Neural progenitor cell (in vitro differentiated cells): ENCODE measurements at places on chromosomes 1 and 21. TPM values are rescaled to one million over a fixed set of nuclear protein-coding genes. Genes with fewer than 3 reads are reported as not detected.

ADCY10 gene
- not detected in 2 replicates for total RNA-seq

DNA sequence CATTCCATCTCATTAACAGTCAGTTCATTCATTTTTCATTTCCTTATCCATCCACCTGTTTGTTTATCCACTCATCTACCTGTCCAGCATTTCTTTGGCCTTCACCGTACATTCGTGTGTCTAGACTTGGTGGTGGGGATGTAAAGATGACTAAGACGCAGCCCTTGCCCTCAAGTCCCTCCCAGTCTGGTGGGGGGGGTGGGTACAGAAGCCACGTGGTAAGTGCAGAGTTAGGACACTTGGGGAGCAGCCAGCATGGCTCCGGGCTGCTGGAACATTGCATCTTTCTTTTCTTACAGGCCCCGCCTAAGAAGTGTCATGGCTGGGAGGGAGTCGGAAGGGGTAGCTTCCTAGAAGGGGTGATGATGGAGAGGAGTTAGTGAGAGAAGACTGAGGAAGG is 17.2 kb downstream of the KIF26B start:
- DNase-seq = no peak

DNA sequence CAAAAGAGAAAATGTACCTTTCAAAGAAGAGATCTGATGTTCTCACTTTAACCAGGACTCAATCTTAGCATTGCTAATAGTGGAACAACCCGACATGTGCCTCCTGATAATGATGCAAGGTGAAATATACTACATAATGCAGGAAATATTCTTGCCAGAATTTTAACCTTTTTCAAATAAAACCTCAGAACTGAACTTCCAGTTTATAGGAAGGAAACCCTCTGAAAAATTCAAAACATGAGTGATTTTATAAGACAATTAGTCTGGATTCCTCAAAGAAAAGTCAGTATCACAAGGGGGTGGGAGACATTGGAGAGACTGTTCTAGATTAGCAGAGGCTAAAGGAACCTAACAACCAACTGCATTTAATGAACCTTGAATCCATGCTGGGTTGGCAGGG is 18.1 kb downstream of the AHCYL1 start:
- DNase-seq = no peak

KCNK2 gene
- 0.50 and 1.1 TPM in 2 replicates for total RNA-seq

ATAD3C gene
- not detected in 2 replicates for total RNA-seq

DNA sequence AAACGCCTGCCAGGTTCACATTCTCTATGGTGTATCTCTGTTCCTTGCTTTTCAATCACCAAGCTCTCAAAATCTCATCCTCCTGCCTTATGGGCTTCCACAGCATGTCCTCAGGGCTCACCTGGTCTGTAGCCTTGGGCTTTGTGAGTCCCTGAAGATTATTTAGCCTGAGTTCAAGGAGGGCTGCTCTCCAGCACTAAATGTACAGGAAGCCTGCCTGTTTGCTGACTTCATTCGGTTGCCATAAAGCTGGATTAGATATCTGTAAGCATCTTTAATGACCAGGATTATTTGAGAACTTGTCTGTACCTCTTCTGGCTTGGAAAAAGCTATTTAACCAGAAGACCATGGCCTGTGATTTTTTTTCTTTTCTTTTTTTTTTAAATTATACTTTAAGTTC is 6.9 kb upstream of the REG4 start:
- no peak for DNase-seq

TCHH gene
- 0.03 and 0.07 TPM in 2 replicates for total RNA-seq

MMP23B gene
- 4.2 and 4.7 TPM in 2 replicates for total RNA-seq

CD5L gene
- not detected in 2 replicates for total RNA-seq

GRCh38 chr21:41596241-41596925 is 88.4 kb upstream of the TMPRSS2 start:
- no peak for DNase-seq

DNA sequence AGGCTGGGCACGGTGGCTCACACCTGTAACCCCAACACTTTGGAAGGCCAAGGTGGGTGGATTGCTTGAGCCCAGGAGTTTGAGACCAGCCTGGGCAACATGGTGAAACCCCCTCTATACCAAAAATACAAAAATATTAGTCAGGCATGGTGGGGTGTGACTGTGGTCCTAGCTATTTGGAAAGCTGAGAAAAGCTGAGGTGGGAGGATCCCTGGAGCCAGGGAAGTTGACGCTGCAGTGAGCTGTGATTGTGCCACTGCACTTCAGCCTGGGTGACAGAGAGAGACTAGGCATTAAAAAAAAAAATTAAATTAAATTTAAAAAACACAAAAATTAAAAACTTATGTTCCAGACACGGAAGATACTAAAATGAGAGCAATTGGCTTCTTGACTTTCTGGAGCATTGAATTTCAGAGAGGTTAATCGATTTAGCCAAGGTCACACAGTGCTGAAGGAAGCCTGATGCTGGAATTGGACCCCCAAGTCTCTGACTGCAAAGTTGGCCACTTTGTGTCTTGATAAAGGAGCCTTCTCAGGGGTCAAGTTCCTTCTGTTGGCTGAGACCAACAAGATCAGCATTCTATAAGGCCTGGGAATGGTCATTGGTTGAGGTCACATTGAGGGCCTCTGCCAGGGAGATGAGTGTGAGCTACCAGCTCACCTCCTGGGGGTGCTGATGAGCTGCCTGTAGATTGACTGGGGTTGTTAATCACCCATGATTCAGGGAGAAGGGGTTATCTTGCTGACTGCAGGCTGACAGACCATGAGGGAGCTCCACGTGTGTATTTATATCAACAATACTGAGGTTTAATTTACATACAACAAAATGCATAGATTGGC is 54.3 kb downstream of the RPS6KA1 start:
- DNase-seq = peak; percentile 38

DNA sequence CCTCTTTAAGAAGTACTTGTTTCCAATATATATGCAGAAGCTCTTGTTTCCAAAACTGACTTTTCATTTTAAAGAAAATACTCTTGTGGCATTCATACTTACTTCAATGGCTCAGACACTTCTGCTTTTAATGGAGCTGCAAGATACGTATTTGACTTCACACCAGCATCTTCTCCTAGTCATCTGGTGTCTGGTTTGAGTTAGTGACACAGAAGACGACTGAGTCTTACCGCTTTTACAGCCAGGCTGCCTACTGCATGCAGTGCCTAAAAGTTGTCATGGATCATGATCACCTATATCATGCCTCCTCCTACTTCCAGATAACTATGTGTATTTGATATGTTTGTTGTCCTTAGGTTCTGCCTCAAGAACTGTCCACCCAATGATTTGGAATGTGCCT is 185.9 kb downstream of the TPR start:
- no peak for DNase-seq

- DNase-seq = peak; percentile 94
Measured at GRCh38 chr1:85307987-85308832, 31.8 kb upstream of the BCL10 start.

- DNase-seq = no peak
Measured at GRCh38 chr1:100736324-100736723, 16.8 kb downstream of the VCAM1 start.

GRCh38 chr1:55005351-55006140 is 6.8 kb downstream of the BSND start:
- no peak for DNase-seq

GRCh38 chr1:67749263-67749843 is 64.4 kb downstream of the GADD45A start:
- DNase-seq = peak; percentile 28

- DNase-seq = peak; percentile 55
Measured at GRCh38 chr21:42467140-42467983, 28.7 kb downstream of the RSPH1 start.

DNA sequence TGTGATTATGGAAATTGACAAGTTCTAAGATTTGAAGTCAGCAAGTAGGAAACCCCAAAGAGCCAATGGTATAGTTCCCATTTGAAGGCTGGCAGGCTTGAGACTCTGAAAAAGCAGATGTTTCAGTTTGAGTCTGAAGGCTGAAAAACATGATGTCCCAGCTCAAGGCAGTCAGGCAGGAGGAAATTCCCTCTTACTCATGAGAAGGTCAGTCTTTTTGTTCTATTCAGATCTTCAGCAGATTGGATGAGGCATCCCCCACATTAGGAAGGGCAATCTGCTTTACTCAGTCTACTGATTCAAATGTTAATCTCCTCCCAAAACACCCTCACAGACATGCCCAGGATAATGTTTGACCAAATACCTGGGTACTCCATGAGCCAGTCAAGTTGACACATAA is 372.5 kb upstream of the ST6GALNAC5 start:
- DNase-seq = no peak

DNA sequence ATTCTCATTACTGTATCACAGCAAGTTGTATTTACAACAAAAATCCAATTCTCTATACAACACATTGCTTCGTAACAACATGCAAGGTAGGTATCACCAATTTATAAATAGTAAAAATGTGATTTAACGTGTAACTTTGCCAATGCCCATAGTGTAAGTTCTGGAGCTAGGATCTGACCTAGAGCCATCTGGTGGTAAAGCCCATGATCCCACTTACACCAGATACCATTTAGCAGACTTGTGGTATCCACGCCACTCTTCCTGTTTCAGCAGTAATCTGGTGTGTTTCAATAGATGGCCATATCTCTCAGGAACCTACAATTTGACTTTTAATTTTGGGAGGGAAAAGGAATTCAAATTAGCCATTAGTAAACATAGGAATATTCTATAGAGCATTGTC is 10.2 kb downstream of the SETSIP start:
- DNase-seq = no peak

- DNase-seq = no peak
Measured at GRCh38 chr1:206524739-206525364, 17.5 kb downstream of the RASSF5 start.

GBP7 gene
- total RNA-seq = not detected in 2 replicates

ATP6V1G3 gene
- not detected in 2 replicates for total RNA-seq

SMCP gene
- total RNA-seq = not detected in 2 replicates

DNA sequence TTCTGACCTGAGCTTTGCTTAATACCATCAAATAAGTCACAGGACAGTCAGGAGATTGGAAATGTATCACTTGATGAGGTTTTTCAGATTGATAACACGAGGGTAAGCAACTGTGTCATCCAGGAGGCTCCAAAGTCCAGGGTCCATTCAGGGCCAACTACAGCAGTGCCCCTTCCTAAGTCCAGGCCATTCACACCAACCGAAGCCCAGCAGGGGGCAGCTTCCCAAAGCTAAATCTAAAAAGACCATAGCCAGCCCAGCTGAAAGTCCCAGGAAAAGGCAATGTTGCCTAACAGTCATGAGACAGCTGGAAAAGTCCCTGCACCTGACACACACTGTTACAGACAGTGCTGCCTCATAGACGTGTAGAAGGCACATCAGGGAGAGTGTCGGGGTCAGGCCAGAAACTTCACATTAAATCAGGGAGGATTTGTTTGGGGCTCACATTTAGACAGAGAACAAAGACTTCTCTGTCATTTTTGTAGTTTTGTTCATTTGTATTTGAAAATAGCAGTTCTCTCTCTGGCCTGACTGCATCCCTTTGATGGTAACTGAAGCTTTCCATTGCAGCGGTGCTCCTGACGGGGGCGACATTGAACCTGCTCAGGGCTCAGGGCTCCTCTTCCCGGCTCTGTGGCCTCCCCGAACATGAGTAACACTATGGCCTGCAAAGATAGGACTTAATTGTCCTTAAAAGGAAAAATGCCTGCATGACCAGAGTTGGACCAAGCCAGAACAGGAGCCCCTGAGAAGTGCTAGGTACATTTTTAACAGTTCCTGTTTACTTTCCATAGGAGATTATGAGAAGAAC is 200.4 kb downstream of the NRIP1 start:
- DNase-seq = peak; percentile 69

- no peak for DNase-seq
Measured at GRCh38 chr1:2290171-2290578, 62.1 kb downstream of the SKI start.

S100A7A gene
- total RNA-seq = not detected in 2 replicates

CACNA1S gene
- total RNA-seq = 0.11 and 0.12 TPM in 2 replicates

SLAMF6 gene
- total RNA-seq = not detected in 2 replicates
